ENCODE measurements at places on chromosomes 3 and 15.

DNA sequence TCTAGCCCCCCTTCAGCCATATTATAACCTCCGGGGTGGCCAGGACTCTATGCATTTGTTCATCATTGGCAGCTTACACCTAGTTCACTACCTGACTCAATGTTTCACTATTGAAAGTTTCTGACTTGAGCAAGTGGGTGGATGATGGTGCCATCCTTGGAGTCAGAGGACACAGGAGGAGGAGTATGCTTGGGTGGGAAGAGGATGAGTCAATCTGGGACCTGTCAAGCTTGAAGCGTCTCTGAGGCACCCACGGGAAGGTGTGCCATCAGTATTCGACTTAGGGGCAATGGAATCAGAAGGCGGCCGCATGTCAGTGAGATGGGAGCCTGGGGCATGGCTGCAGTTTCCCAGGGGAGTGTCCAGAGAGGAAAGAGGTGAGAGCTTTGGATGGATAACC is 133.3 kb downstream of the EPHB1 start:
- DNase-seq, result no peak

DNA sequence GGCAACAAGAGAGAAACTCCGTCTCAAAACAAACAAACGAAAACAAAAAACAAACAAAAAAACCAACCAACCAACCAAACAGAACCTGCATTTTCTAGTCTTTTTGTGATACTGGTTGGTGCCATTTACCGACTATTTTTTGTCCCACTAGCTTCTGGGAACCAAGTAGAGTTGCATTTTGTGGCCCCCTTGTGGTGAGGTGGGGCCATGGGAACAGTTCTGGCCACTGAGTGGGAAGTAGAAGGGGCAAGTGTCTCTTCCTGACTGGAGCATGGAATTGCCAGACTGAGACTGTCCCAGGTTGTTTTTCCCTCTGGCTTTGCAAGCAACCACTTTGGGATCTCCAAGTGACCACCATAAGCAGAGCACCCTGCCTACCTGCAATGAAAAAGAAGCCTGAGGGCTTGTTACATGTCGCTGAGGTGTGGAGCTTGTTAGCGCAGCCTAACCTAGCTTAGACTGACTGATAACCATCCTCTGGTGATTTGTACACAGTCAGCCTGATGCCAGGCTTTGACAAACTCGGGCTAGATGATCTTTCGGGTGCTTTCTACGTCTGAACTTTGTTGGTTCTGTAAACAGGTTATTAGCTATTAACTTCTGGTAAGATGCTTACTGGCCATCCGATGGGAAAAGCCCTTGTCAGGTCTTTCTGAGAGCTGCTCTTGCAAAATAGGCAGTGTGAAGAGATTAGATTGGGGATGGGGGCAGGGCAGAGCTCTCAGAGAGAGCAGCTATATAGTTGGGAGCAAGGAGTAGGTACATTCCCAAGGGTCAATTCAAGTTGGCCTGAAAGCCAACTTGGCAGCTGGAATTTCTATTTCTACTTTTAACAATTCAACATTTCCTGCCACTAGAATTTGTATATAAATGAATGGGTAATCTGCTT is 172.2 kb downstream of the SSR3 start:
- peak; percentile 59 for DNase-seq

GRCh38 chr3:16427103-16427965 is 86.2 kb downstream of the RFTN1 start:
- DNase-seq, result peak; percentile 88

DNA sequence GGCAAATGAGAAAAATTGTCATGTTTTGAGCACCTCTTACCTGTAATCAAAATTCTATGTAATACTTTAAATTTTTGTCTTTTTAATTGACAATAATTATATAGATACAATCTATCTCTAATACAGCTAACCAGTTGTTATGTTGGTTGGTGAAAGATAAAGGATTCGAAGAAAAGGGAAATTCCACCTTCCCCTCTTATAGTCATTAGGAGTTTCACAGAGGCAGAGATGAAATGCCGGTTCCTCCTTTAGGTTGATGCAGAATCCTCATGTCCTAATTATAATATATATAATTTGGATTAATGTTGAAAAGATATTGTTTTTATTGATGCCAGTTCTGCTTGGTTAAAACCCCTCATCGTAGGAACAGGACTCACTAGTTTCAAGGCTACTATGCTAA is 67.1 kb downstream of the LRCH3 start:
- no peak for DNase-seq

DNA sequence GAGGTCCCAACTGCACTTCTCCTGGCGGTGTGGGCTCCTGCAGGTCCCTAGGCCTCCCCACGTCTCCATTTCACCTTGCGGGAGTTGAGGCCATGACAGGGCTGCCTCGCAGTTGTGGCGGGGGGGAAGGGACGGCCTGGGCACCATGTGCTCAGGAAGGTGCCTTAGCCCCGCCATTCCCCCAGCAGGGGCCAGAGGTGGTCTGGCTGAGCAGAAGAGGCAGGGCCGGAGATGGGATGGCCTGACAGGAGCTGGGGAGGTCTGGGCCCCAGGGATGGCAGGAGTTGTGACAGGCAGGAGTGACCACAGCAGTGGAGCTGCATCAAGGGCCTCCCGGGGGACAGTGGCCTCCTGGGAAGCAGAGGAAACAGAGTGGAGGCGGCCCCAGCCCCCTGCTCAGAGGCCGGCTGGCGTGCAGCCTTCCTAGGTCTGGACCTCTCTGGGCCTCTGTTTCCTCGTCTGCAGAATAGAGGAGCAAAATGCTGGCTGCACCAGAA is 18.7 kb upstream of the KLF15 start:
- DNase-seq, result no peak

- DNase-seq, result no peak
These were observed 96.7 kb downstream of the KBTBD8 start for GRCh38 chr3:67094774-67095173.

- DNase-seq, result peak; percentile 35
These were observed 92.0 kb downstream of the SNRK start for GRCh38 chr3:43378066-43378935.

DNA sequence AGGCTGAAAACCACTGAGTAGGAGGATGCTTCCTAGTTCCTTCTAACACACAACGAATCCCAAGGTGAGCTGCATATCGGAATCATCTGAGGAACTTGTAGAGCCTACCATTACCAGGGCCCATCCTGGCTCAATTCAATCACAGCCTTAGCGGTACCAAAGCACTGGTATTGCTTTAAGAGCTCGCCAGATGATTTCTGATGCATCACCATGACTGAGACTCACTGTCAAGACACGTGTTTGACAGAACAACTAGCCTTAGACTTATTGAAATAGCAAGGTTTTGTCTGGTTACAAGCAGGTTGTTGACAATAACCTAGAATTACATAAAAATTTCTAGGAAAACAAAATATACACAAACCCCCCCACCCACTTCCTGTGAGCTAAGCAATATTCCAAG is 68.5 kb downstream of the CBLB start:
- DNase-seq, result no peak

- DNase-seq, result no peak
These were observed 30.5 kb downstream of the RSRC1 start for GRCh38 chr3:158140396-158140795.

GRCh38 chr3:61387817-61388216 is 136.6 kb upstream of the FHIT start:
- DNase-seq, result no peak

GRCh38 chr15:94509259-94509658 is 277.9 kb downstream of the MCTP2 start:
- no peak for DNase-seq

DNA sequence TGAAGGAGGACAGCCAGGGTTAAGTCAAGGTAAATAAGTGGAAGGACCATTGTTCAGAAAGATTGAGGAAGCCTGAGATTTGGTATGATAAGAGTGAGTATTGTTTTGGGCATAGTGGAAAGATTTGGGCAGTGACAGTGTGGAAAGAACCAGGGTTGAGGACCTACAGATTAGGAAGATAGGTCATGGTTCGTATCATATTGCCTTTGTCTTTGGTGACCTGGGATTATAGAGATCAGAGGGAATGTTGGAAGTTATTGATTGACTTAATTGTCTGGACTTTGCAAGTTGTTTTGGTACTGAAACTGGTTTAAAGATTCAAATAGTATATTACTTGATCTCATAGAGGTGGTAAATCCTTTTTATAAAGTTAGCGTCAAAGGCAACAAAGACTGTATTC is 23.1 kb upstream of the MGA start:
- no peak for DNase-seq

DNA sequence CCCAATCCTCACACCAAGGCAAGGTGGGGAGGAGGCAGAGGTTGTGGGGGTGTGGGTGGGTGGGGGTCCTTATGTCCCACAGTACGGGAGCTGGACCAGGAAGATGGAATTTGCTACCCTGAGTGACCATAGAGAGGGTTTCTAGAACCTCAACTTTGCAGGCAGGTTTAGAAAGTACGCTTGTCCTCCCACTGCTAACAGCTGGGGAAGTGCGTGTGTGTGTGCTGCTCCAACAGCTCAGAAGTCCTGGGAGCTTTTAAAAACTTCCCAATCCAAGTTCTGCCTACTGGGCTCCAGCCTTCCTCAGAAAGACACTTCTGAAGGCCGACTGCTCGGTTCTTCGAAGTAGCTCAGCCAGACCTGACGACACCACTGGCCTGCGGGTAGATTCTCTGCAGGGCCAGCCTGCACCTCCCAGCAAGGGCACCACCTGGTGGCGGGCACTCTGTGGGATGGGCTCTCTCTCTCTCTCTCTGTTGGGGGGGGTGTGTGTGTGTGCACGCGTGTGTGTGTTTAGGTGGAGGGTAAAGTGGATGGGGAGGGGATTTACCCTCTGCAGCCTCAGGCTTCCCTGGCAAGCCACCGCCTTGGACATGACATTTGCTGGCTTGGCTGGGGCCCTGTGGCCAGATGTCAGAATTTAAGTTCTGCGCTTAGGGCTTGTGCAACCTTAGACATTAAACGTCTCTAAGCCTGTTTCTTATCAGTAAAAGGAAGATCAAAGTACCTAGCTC is 15.6 kb downstream of the TMEM158 start:
- DNase-seq, result peak; percentile 81

- no peak for DNase-seq
These were observed 8.0 kb upstream of the CCDC33 start for GRCh38 chr15:74227968-74228722.

DNA sequence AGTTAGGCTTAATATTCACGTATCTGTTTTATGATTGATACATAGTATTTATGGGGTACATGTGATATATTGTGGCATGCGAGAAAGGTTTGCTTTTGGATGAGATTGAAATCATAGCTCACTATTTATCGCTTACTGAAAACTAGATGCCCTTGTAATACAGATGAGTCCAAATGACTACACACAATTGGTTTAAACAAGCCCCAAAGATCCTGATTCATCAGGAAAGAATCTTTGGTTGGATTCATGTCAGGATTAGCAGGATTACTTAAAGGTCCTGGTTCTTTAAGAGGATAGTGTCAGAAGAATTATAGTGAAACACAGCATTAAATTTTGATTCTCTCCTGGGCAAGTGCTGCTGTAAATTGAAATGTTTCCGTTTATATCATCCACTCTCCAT is 18.6 kb upstream of the AADAC start:
- DNase-seq, result no peak

DNA sequence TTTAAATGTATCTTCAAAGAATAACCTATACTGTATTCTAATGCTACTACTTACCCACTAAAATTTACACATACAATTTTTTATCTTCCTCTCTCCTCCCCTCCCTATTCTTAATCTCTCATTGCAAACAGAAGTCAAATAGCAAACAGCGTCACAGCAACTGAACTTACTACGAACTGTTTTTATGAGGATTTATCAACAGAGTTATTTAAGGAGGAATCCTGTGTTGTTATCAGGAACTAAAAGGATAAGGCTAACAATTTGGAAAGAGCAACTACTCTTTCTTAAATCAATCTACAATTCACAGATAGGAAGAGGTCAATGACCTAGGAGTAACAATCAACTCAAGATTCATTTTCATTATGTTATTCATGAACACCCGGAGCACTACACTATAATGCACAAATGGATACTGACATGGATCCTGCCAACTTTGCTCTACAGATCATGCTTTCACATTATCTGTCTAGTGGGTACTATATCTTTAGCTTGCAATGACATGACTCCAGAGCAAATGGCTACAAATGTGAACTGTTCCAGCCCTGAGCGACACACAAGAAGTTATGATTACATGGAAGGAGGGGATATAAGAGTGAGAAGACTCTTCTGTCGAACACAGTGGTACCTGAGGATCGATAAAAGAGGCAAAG is 984 bp downstream of the FGF7 start:
- DNase-seq, result no peak

GRCh38 chr15:72968531-72968922 is 83.7 kb upstream of the NEO1 start:
- DNase-seq, result peak; percentile 1

- DNase-seq, result no peak
These were observed 141.0 kb downstream of the WDR72 start for GRCh38 chr15:53618461-53618860.

DNA sequence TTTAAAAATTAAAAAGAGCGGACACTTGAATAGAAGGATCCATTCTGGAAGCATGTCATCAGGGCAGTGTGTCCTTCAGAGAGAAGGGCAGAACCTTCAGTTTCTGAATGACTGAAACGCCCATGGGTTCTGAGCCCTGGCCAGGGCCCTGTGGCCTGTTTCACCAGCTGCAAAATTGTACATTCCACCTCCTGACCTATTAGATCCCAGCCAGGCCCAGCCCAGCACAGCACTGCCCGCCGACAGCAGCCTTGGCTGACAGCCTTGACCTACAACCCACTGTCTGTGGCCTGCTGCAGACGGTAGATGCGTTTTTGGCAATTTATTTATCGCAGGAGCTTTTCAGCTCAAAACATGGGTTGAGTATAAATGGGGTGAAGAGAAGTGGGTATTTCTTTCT is 5.9 kb upstream of the POLG start:
- DNase-seq, result no peak

- no peak for DNase-seq
These were observed 9.3 kb downstream of the RBPMS2 start for GRCh38 chr15:64766058-64766457.

- no peak for DNase-seq
These were observed 329.1 kb downstream of the UNC13C start for GRCh38 chr15:54307252-54307902.

DNA sequence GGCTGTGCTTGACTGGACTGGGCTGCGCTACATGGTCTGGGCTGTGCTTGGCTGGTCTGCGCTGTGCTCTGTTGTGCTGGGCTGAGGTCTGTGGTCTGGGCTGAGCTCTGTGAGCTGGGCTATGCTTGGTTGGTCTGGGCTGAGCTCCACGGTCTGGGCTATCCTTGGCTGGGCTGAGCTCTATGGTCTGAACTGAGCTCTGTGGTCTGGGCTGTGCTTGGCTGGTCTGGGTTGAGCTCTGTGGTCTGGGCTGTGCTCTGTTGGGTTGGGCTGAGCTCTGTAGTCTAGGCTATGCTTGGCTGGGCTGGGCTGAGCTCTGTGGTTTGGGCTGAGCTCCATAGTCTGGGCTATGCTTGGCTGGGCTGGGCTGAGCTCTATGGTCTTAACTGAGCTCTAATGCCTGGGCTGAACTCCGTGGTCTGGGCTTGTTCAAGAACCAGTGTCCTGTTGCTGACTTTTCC is 92.0 kb downstream of the PLXNA1 start:
- no peak for DNase-seq
